GM12891 (cell line): ENCODE measurements at places on chromosomes 5 and 9.

- DNase-seq: no peak
Measured at GRCh38 chr9:83906144-83906543, 15.1 kb downstream of the KIF27 start.

DNA sequence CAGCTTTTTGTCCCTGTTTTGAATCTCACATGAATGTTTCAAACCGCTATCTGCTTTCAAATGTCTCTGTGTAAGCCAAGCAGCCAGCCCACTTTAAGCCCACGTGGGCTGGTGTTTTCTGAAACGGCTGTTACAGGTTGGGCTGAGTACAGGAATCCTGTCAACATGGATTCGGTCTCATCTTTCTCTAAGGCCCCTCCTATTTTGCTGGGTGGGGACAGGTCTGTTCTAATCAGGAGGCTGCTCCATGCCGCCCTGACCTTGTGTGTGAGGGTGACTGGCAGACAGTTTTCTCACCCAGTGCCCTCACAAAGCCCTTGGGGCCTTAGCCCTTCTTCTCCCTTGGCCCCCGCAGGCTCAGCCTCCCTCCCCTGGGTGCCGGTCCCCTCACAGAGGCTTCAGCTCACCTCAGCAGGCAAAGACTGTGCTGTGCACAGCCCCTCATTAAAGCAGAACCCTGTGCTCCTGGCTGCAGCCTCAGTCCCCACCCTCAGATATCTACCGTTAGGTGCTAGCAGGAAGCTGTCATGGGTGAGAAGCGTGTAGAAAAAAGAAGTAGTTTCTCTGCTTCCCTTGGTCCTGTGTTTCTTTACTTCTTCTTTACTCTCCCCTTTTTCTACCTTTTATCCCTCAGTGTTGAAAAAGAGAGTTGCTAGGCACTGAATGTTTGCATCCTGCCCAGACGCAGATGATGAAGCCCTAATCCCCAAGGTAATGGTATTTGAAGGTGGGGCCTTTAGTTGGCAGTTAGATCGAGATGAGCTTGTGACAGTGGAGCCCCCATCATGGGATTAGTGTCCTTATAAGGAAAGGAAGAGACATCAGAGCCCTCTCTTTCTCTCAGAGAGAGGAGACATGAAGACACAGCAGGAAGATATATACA is 205.7 kb downstream of the ADAMTS12 start:
- DNase-seq: no peak

- DNase-seq: peak; percentile 7
Measured at GRCh38 chr5:58491216-58491892, at the start of gene GAPT. TSS of gene GAPT (plus strand) at chr5:58491435. CDS start at chr5:58494537, 3,102 bp downstream.

- DNase-seq: no peak
Measured at GRCh38 chr5:149486726-149487635, 64.3 kb downstream of the CSNK1A1 start.

DNA sequence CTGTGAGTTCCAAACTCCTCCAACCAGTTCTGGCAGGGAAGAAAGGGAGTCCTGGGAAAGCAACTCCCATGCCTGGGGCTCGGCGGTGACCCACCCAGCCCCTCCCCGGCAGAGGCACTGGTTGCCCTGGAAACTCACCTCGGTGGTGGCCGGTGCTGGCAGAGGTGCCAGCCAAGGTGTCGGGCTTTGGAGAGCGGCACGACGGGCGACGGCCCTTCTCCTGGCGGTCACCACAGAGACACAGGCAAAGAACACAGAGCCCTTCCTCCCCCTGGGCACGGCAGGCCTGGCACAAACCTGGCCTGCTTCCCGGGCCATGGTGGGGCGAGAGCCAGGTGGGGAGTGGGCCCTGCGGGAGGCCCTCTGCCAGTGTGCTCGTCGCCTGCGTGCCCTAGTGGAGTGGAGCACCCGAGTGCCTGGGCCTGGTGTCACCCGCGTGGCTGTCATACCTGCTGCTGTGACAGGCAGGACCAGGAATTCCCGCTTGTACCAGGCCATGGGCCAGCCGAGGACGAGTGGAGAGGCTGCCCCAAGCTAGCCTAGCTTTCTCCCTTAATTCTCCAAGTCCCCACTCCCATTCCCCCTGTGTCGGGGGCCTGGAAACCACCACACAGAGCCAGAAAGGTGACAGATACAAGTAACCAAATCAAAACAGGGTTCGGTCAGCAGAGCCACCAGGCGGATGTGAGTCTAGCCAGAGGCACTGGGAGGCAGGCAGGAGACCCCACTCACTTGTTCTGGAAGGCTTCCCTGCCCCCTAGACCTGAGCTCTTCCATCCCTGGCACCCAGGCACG is 8.2 kb upstream of the RALGDS start:
- DNase-seq: no peak

DNA sequence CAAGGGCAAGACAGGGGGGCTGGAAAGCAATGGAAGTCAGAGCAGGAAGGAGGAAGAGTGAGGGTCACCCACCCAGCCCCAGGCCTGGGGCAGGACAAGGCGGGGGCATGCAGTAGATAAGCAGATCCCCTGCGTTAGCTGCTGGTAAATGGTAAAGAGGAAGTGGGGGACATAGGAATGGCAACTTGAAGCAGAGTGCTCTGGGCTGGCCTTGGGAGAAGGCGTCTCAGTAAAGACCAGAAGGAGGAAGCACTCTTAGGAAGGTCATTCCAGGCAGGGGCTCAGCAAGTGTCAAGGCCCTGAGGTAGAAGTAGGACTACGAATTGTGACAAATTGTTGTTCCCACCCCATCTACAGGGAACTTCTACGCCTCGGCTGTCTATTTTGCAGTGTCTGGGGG is 15.1 kb downstream of the TCOF1 start:
- DNase-seq: no peak
